ENCODE measurements at places on chromosomes 7 and 10. TPM values are rescaled to one million over a fixed set of nuclear protein-coding genes. Genes with fewer than 3 reads are reported as not detected.
A peak's percentile ranks its signal among the peaks of the same experiment; 100 is the strongest.

DNA sequence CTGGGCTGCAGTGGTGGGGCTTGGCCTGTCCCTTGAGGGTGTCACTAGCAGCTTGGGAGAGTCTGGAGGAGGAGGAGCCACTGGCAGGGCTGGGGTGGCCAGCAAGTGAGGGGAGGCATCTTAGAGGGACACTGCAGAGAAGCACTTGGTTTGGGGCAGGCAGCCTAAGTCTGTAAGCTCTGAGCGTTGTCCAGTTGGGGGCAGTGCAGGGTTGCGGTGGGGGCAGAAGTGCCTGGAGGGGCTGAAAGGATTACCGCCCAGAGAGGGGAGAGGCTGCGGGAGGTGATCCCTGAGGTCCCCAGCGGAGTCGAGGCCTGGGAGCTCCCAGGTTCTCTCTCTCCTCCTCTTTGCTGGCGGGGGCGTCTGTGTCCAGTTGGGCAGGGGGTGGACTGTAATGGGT is 7.4 kb downstream of the ADCYAP1R1 start:
- H3K27me3 ChIP-seq, result no peaks in the 10 kb centered on the region
- H3K4me3 ChIP-seq, result no peak overlapping the region
- no peaks in the 10 kb centered on the region for H3K36me3 ChIP-seq

GRCh38 chr10:44860811-44861736 is 50.1 kb upstream of the TMEM72 start:
- H3K4me1 ChIP-seq, result peaks cover 27% of the 10 kb centered on the region
- peak; percentile 92 for DNase-seq
- H3K27ac ChIP-seq, result peak overlapping the region; percentile 60
- H3K4me3 ChIP-seq, result no peak overlapping the region

ZNF736 gene
- 11.3 TPM for total RNA-seq

DDC gene
- 1.7 TPM for total RNA-seq

- no peak for DNase-seq
- H3K36me3 ChIP-seq, result peaks cover 9% of the 10 kb centered on the region
- H3K27ac ChIP-seq, result no peak overlapping the region
- peaks cover 19% of the 10 kb centered on the region for H3K4me1 ChIP-seq
Observed at GRCh38 chr7:20412032-20412431, 81.3 kb downstream of the ITGB8 start.

Measured in vagina (tissue), 2 donors.